M059J (cell line): ENCODE measurements at places on chromosomes 3 and 15.
A peak's percentile ranks its signal among the peaks of the same experiment; 100 is the strongest.

GRCh38 chr3:171026597-171027293 lies at the start of gene SLC2A2:
SLC2A2 (minus strand) TSS chr3:171026720; CDS start chr3:171026670, 50 bp downstream.
- DNase-seq, result no peak

- DNase-seq, result peak; percentile 80
Measured at GRCh38 chr3:147409143-147410115, at the start of gene ZIC1. ZIC1 (plus strand) TSS chr3:147409365; CDS start chr3:147410113, 748 bp downstream.

DNA sequence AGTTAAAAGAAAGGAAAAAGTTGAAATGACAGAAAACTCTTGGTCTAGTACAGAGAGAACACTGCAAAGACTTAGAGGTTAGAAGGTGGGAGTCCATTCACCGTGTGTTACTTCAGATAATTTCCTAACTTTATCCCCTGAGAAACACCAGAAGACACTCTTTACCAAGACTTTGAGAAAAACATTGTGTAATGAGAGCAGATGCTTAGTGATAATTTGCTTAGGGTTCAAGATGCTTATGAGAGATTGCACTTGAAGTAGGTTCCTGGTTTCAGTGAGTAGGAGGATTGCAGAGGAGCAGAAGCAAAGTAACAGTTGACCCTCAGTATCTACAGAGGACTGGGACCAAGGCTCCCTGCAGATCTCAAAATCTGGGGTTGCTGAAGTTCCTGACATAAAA lies 594.1 kb downstream of the NR2F2 start:
- DNase-seq, result no peak

- no peak for DNase-seq
Measured at GRCh38 chr3:177647341-177647740, 450.1 kb upstream of the TBL1XR1 start.

- DNase-seq, result peak; percentile 38
Measured at GRCh38 chr15:90513448-90513847, 16.3 kb upstream of the CRTC3 start.

DNA sequence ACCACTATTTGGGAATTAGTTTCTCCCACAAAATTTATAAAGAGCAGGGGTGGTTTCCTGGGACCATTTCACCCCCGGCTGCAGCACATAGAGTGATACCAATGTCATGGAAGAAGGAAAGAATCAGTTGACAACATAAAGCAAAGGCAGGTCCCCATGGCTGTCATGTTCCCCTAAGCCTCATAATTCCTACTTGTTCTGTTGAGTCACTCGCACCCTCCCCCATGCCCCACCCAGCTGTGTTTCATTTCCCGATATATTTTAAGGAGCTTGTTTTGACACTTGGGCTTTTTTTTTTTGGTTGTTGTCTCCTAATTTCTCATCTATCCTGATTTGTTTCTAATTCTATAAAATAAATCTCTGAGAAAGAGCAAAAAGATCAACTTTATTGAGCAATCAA lies 24.9 kb downstream of the ERC2 start:
- DNase-seq, result no peak

DNA sequence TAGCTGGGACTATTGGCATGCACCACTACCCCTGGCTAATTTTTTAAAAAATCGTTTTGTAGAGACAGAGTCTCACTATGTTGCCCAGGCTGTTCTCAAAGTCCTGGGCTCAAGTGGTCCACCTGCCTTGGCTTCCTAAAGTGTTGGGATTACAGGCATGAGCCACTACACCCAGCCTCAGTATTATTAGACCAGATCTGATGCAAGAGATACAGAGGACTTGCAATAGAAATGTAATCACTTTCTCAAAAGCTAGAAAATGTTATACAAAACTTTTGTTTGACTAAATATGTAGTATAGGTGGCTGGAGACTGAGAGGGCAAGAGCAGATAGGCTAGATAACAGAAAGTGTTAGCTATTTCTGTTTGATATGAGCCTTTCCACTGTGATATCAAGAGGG lies 531.9 kb downstream of the SOX2 start:
- DNase-seq, result no peak

GRCh38 chr3:197292083-197292646 lies 6.2 kb downstream of the DLG1 start:
- DNase-seq, result no peak

DNA sequence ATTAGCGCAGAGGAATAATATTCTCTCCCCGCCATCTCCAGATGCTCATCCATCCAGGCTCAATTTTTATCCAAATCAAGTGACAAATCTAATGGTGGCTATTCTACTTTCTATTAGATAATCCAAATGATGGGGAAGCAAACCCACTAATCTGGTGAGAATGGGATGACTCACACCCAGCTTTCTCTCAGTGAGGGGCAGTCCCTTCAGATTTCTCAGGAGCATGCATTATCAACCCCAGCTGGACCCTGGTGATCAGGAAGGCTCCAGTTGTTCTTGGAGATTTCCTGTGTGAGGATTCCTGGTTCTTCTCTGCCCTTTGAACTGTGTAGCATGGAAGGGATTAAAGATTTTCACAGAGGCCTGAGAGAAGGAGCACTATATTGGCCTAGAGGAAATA lies 358.0 kb downstream of the WDR72 start:
- DNase-seq, result no peak
